Stimulated activated CD4-positive, alpha-beta T cell treated with anti-CD3 and anti-CD28 coated beads, Interleukin-4, amount 100 ng/mL, for 48 hours (primary cell): ENCODE measurements at places on chromosomes 13 and 19.

- DNase-seq, result no peak
These were observed 80.6 kb downstream of the NUFIP1 start for GRCh38 chr13:44908712-44909111.

DNA sequence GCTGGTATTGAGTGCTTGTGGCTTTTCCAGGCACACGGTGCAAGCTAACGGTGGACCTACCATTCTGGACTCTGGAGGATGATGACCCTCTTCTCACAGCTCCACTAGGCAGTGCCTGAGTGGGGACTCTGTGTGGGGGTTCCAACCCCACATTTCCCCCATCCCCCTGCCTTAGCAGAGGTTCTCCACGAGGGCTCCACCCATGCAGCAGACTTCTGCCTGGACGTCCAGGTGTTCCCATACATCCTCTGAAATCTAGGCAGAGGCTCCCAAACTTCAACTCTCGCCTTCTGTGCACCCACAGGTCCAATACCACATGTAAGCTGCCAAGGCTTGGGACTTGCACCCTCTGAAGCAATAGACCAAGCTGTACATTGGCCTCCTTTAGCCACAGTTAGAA lies 25.3 kb upstream of the ZSCAN18 start:
- no peak for DNase-seq

DNA sequence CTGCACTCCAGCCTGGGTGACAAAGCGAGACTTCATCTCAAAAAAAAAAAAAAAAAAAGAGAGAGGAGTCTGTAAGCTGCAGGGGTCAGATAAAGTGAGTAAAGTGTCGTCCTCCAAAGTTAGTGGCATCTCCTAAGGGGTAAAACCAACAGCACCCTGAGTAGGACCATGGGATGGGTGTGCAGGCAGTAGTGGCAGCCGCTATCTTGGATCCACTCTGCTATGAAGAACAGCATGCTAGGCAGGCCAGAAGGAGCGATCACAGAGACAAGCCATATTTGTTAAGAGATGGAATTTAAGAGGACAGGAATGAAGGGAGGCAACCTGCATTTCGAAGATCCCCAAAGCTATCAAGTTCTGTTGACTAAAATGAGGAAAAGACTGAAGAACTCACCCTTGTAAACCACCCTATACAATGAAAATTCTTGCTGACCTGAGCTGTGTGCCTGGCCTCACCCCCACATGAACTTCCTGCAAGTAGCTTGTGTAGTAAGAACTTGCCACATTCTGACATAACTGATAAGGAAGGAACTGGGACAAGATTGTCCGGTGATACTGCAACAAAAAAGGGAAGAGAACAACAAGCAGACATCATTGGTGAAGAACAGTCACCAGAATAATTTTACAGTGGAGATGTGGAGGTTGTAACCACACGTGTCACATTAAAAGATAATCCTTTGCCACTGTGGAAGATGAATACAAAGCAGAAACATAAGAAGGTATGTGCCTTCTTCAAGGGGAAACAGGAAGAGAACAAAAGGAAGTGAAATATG lies 16.2 kb downstream of the DPY19L3 start:
- DNase-seq, result no peak

GRCh38 chr19:41638641-41639081 lies 11.8 kb upstream of the CEACAM4 start:
- DNase-seq, result no peak

GRCh38 chr19:54616057-54616456 lies 14.2 kb upstream of the LILRB1 start:
- no peak for DNase-seq

GRCh38 chr13:25468325-25469168 lies 96.8 kb downstream of the ATP8A2 start:
- DNase-seq, result peak; percentile 1

GRCh38 chr13:38685431-38685830 lies 1.4 kb upstream of the FREM2 start:
- DNase-seq, result no peak

- DNase-seq, result no peak
These were observed 5.9 kb upstream of the ACOD1 start for GRCh38 chr13:76942363-76942762.

- no peak for DNase-seq
These were observed 52.2 kb downstream of the MBD3L1 start for GRCh38 chr19:8884416-8884815.

- no peak for DNase-seq
These were observed 15.6 kb downstream of the TLE6 start for GRCh38 chr19:2992958-2993357.

- DNase-seq, result no peak
These were observed 24.4 kb downstream of the WDR88 start for GRCh38 chr19:33156334-33156733.

DNA sequence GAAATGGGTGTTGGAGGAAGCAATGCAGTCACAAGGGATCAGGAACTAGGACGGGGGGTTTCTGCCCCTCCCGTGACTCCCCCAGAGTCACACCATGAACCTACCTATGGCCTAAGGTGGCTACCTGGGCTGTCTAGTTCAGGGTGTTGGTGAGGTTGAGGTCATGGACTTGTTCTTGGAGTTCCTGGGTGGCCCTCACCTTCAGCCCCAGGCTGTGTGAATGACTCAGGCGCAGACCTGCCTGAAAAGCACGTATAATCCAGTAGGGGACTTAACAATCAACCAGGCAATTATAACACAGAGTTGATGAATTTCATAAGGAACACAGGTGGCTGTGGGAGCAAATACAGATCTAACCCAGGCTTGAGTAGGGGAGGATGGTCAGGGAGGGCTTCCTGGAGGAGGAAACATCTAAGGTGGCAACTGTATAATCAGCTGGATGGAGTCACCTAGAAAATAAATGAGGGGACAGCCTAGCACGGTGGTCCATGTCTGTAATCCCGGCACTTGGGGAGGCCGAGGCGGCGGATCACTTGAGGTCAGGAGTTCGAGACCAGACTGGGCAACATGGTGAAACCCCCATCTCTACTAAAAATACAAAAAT lies 25.6 kb upstream of the ADGRE1 start:
- DNase-seq, result no peak

- peak; percentile 40 for DNase-seq
These were observed 379 bp upstream of the ZNF470 start for GRCh38 chr19:56566904-56567273.

GRCh38 chr19:56261145-56261544 lies 11.4 kb upstream of the EDDM13 start:
- no peak for DNase-seq

- DNase-seq, result no peak
These were observed 82.3 kb downstream of the FGF9 start for GRCh38 chr13:21753117-21753729.

DNA sequence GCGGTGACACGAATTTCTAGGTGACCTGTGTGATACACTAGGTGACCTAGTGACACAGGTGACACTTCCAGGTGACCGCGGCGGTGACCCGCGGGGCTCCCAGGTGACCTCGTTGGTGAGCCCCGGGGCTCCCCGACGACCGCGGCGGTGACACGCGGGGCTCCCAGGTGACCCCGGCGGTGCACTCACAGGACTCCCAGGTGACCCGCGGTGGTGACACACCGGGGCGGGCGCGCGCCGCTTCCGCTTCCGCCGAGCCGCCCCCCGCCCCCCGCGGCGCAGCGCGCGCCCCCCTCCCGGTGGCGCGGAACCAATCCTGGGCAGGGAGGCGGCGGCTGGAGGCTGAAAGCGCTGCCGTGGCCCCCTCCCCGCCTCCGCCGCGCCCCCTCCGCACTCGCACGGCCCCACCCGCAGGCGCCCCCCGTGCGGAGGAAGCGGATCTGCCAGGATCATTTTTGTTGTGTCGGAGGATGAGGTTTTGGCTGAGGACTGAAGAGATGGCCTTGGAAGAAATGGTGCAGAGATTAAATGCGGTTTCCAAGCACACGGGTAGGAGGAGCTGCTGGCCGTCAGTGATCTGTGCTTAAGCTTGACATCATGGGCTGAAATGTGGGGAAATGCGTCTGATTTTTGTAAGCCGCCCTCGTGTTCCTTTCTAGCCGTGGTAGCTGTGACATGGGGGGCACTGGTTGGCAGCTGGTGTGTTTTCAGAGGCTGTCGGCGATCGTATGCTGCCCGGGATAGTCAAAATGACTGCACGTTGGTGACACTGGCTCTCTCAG lies at the start of gene MCF2L:
Gene MCF2L, plus strand, starts transcription at position 305 of the 782 bp plus-strand sequence. Its CDS starts 166 bp downstream, at position 471.
- peak; percentile 35 for DNase-seq

DNA sequence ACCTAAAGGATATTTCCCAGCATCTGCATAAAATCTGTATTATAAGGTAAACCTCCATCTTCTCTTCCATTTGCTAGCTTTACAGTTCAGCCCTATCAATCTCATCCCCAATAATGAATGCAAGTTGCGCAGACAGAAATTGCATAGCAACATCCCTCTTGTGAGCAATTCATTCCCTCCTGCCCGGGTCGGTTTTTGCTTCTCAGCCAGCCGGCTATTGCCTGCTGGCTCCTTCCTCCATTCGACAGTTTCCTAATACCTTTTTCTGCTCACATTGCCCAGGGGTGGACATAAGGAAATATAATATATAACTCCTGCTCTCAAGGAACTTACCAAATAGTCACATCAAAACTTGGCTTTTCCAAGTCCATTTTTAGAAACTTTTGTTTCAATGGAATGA lies 125.2 kb downstream of the FGF9 start:
- no peak for DNase-seq

DNA sequence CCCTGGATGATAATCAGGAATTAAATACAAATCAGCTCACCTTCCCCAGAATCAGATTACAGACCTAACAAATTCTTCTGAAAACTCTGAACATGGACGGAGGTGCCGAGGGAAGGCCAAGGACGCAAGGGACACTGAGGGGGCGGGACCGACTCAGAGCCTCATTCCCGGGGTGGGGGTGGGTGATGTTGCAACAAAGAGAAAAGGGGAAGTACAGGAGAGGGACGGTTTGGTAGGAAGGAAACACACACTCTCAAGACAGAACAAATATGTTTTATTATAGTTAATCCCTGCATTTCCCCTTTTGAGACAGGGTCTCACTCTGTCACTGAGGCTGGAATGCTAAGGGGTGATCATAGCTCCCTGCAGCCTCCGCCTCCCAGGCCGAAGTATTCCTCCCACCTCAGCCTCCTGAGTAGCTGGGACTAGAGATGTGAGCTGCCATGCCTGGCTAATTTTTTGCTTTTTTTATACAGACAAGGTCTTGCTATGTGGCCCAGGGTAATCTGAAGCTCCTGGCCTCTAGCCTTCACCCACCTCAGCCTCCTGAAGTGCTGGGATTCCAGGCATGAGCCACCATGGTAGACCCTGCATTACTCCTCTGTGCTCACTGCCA lies 786 bp upstream of the LILRA2 start:
- no peak for DNase-seq

- DNase-seq, result no peak
These were observed 8.0 kb downstream of the CYP4F22 start for GRCh38 chr19:15516363-15516762.

DNA sequence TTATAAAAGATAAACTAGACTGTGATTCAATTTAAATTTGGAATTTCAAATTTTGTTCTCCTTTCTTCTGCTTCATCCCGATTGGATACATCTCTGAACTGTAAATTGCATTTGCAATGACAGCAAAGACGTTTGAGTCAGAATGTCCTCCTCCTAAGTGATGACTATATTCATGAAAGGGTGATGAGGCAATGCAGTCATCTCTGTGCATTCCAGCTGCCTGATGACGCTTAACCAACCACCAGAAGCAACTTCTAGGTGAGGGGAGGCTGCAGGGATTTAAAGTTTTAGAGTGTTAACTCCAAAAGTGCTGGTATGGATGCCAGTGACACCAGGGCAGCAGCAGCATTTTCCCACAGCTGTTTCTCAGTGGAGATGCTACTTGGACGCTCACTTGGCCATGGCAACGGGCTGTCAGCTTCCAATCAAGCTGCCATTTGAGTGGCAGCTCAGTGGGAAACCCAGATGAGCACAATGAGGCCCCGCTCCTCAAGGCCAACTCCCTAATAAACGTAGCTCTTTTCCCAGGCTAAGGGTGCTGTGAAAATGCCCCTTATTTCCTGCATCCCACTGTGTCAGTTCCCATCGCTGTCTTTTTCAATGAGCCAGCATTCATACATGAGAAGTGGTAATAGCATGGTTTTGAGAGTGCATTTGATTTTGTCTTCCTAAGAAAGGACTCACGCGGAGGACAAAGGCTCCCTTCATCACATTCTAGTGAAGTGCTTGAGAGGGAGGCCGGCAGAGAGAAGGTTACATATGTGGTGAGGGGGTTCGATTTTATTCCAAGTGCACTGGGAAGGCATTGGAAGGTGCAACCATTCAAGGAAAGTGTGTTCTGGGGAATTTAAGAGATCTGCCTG lies 45.2 kb upstream of the AMER2 start:
- no peak for DNase-seq

DNA sequence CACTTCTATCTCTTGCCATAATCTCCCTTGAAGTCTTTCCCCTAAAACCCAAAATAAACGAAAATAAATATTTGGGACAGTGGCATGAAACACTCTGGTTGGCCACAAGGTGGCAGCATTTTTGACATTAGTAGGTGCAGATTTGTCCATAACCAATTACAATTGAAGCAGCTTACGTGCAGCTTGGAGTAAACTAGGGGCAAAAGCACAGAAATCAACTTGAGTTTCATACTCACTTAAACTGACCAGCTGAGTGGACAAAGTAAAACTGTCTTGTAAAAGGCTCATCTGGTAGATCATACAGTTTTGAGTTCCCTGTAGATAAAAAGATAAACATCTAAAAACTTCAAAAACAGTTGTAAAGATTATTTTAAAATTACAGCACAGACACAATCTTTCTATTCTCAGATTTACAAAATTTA lies 18.8 kb downstream of the PDCD5 start:
- DNase-seq, result peak; percentile 7

DNA sequence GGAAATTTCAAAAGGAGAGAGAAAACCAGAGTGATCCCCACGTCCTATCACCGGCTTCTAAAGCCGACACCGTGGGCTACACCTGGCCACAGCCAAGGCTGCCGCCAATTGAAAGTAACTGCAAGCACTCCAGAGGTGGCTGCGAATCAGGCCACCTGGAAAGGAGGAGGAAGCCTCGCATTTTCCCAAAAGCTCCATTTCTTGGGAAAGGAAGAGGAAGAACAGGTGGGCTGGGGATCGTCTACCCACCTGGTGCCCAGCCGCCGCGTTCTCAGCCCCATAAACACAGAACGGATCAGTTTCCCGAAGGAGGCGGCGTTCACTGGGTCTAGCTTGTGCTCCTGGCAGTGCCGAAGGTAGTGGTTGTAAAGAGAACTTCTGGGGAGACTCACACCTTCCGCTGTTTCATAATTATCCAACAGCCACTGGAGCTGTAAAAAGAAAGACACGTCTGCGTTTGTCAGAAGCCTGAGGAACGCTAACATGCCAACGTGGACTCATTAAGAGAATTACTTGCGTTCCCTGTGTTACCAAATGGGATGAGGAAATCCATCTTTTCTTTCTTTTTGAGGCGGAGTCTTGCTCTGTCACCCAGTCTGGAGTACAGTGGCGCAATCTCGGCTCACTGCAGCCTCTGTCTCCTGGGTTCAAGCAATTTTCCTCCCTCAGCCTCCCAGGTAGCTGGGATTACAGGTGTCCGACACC lies 38.1 kb upstream of the RANBP3 start:
- DNase-seq, result no peak
